ENCODE measurements at places on chromosomes 13 and 19.

- DNase-seq, result no peak
These were observed 3.6 kb downstream of the ISOC2 start for GRCh38 chr19:55457683-55458457.

- DNase-seq, result no peak
These were observed 20.9 kb downstream of the TMED1 start for GRCh38 chr19:10815007-10815536.

DNA sequence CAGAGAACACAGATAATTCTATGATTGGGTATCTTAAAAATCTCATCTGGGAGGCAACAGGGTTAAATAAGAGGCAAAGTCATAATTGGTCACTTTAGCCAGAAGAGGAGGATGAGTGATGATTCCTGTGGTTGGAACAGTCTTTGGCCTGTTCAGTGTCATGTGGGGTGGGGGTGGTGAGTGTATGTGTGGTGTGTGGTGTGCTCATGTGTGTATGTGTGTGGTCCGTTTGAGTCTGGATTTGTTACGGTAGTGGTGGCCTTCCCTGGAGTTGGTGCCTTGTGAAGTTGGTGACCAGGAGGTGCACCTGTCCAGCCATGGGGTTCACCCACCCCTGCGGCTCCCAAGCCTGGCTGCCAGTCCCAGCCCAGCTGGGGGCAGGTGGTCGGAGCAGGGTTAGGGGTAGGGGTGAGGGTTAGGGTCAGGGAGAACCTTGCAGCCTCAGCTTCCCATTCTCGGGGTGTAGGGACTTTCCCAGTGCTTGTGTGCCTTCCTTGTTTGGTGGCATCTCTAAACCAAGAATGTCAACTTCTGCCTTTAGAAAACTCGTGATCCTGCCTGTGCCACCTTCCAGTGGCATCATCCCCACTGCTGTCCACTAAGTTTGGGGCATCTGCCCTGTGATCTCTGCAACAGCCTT, 97.5 kb downstream of the RAB20 start:
- no peak for DNase-seq

DNA sequence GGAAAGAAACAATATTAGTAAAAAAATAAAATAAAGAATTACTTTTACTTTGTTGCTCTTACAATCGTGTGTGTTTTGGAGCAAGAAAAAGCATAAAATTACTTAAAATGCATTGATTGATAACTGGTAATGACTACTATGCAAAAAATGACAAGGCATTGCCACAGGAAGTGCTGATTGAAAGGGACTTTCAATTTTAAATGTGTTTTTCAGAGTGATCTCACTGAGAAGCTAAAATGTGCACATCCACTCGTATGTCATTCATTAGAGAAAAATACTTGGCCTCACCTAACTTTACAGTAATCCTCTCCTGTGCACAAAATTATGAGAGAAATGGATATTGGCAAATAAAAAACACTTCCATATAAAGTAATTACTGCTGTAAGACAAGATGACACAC, 934.9 kb downstream of the SLITRK6 start:
- no peak for DNase-seq

DNA sequence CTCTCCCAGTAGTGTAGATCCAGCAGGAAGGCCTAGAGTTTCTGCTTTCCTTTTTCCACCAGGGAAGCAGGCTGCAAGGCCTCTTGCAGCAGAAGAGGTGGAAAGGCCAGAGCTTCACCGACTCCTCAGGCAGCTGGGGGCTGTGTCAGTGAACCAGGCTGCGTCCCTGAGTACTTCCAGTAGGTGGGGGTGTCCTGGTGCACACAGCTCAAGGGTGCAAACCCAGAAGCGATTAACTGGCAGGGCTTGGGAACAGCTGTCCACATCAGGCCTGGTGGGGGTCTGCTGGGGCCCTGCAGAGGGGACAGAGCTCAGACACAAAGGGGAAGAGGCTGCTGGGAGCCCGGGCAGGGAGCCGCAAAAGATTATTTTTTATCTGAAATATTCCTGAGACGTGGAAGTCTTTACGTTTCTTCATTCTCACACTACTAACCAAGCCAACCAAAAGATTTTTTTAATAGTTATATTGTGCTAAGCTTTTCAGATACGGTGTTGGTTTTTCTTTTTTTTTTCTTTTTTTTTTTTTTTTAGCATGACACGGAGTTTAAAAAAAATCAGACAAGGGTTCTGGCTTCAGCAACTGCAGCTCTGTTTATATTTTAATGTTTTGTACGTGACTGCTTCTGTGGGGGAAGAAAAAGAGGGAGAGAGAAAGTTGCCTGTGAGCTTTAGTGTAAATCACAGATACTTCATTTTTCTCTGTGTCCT, 11.0 kb downstream of the TSHZ3 start:
- DNase-seq, result no peak

DNA sequence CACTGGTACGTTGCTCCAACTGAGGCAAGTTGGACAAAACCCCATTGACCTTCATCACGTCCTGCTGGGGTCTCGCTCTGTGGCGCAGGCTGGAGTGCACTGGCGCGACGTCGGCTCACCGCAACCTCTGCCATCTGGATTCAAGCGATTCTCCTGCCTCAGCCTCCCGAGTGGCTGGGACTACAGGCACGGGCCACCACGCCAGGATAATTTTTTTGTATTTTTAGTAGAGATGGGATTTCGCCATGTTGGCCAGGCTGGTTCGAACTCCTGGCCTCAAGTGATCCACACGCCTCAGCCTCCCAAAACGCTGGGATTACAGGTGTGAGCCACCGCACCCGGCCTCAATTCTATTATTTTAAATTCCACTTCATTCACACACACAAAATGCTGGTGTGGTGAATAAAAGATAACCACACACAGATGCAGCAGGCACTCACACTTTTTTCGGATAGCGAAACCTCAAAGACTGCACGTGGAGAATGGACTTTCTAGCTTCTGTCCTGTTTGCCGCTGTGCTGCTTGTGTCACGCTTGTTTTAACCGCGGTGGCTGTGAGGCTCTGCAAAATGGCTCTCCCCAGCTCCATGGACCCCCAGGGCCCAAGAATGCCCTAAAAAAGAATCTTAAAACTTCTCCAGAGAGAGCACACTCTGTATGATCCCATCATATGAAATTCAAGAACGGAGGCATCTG, 58.4 kb downstream of the COL4A1 start:
- DNase-seq, result no peak

DNA sequence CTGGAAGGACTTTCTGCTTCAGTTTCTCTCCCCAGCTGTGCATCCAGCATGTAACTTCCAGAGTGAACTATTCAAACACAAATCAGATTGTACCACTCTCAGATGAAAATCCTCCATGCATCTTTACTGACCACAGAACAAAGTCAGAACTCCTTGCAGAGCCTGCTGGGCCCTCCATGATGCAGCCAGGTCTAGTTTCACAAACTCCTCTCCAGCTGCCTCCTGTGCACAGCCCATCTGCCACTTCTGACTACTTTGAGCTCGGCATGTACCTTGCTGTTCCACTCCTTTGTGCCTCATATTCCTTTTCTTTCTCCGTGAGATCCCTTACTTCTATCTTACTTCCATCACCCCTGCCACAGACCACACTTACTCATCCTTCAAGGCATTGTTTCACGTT, 31.4 kb downstream of the NALCN start:
- DNase-seq, result no peak

DNA sequence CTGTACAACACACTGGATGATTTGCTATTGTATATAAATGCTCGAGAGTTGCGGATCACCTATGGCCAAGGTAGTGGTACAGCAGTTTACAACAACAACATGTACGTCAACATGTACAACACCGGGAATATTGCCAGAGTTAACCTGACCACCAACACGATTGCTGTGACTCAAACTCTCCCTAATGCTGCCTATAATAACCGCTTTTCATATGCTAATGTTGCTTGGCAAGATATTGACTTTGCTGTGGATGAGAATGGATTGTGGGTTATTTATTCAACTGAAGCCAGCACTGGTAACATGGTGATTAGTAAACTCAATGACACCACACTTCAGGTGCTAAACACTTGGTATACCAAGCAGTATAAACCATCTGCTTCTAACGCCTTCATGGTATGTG, 21.5 kb downstream of the OLFM4 start:
- DNase-seq, result no peak

DNA sequence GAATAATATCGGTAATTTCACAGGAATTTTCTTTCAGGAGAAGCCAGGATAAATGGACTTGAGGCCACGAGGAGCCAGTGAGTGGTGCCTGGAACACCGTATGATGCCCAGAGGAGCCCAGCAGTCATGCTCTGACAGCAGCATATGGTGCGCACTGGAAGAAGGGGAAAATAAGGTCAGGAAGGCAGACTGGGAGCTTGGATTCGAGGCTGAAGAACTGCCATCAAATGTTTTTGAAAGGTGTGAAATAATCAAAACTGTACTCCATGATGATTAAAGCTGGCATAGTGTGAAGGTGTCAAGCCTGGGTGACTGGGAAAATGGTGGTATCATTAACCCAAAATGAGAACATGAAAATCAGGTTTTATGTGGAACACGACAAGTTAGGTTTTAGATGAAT, 374.2 kb downstream of the DIAPH3 start:
- DNase-seq, result no peak

DNA sequence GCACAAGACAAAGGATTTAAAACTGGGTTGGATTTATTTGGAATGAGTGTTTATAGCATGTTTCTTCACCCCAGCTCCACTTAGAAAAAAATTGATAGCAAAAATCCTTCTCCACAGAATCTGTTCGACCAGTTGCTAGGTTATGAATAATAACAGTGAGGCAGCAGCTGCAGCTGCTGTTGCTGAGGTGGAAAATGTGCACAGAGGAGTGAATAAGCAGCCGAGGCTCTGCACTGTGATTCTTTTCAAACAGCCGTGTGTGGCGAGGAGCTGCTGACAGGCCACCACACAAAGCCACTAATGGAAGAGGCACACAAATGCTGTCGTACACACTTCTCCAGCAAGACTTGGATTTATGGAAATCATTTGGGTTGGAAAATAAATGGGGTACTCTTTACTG, 6.4 kb upstream of the RASL11A start:
- DNase-seq, result no peak

DNA sequence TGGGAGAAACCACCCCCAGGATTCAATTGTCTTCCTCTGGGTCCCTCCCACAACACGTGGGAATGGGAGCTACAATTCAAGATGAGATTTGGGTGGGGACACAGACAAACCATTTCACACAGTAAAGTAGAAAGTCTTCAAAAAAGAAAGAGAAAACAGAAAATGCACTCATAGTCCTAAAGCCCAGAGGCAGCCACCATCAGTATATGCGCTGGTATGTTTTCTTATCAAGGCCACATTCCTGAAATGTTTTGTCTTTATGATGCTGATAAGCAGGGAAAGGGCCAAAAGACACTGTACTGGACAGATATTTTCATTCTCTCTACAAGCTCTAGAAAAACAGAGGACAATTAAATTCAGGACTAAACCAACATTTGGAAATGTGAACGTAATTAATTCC, 375.8 kb upstream of the TSHZ3 start:
- no peak for DNase-seq

- no peak for DNase-seq
These were observed 89.2 kb downstream of the PTPRS start for GRCh38 chr19:5251096-5252065.

DNA sequence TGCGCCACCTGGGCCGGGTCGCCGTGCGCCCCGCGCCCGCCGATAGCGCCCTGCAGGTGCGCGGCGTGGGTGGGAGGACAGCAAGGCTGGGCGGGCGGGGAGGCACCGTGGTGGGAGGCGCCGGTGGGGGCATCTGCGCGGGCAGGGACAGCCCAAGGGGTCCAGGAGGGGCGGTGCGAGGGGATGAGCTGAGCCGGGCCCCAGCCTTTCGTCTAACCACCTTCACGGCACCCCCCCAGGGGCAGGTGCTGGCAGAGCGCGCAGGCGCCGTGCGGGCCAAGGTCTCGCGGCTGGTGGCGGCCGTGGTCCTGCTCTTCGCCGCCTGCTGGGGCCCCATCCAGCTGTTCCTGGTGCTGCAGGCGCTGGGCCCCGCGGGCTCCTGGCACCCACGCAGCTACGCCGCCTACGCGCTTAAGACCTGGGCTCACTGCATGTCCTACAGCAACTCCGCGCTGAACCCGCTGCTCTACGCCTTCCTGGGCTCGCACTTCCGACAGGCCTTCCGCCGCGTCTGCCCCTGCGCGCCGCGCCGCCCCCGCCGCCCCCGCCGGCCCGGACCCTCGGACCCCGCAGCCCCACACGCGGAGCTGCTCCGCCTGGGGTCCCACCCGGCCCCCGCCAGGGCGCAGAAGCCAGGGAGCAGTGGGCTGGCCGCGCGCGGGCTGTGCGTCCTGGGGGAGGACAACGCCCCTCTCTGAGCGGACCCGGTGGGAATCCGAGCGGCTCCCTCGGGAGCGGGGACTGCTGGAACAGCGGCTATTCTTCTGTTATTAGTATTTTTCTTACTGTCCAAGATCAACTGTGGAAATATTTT, 3.1 kb downstream of the KISS1R start:
- DNase-seq, result no peak

DNA sequence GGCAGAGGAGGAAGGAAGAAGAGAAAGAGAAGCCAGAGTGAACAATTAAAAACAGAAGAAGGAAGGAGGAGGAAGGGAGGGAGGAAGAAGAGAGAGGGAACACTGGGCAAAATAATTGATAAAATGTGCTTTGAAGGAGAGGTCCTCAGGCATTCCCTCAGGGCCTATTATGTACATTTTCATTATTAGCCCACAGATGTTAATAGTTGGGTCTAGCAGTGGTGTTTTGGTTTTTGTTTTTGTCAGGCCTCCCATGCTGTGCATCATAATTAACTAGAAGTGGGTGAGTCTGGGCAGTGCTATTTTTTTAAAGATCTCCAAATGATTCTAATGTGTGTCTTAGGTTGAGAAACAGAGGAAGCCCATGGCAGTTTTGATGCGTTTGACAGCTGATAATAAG, 178.1 kb downstream of the TDRD3 start:
- no peak for DNase-seq

DNA sequence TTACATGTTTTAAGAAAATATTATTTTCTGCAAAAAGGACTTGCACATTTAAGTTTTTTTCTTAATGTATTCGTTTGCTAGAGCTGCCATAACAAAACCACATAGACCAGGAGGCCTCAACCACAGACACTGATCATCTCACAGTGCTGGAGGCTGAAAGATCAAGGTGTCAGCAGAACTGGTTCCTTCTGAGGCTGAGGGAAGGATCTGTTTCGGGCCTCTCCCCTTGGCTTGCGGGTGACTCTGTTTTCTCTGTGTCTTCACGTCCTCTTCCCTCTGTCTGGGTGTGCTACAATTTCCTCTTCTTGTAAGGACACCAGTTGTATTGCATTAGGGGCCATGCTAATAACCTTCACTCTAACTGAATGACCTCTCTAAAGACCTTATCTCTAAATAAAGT, 364.2 kb downstream of the IRS2 start:
- DNase-seq, result no peak

- no peak for DNase-seq
These were observed 11.6 kb downstream of the NFILZ start for GRCh38 chr19:8641908-8642547.

- no peak for DNase-seq
These were observed 2.4 kb upstream of the PLPP2 start for GRCh38 chr19:293436-294110.

DNA sequence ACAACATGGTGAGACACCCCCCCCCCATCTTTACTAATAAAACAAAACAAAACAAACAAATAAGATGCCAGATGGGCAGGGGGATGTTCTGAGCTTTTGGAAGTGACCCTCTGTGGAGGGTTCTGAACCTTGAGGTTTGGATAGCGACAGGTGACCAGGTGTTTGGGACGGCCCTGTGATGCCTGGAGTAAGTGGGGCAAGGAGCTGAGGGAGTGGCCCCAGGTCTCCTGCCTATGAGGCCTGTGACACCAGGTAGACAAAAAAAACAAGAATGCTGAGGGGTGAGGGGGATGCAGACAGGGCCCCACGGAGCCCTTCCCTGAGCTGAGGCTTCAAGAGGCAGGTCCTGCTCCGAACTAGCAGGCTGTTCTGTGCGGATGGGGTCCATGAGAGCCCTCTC, 9.2 kb downstream of the ADGRE2 start:
- no peak for DNase-seq
